NB4 (cell line): ENCODE measurements at places on chromosomes 16 and 17.
A peak's percentile ranks its signal among the peaks of the same experiment; 100 is the strongest.

DNA sequence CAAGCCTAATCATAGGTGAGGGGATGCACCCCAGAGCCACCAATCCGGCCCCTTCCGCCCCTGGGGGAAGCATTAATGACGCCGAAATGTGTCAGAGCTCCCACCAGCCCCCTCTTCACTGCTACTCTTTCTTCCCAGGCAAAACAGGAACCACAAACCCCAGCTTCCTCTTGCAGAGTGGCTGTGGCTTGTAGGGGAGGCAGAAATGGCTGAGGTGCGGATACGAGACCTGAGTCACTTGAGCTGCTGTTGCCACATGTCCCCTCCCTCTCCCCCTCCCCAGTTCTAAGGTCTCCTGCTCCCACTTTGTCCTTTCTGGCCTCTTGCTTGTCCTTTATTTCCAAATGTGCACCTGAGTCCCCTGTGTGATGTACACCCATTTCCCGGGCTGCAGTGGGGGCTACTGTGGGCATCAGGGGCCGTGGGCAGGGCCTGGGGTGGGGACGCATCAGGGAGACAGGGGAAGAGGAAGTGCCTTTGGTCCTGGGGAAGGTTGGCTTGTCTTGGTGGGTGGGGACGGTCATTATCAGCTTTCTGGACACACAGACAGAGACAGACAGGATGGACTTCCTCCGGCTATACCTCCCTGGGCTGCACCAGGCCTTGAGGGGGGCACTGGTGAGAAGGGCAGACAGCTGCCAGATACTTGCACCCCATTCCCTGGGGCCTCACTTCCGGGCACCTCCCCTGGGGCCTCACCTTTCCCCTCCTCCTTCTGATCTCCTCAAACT lies at the start of gene APOBR:
Gene APOBR, plus strand, starts transcription at position 523 of the 731 bp plus-strand sequence. Its CDS starts 39 bp downstream, at position 562.
- peak; percentile 99 for DNase-seq

DNA sequence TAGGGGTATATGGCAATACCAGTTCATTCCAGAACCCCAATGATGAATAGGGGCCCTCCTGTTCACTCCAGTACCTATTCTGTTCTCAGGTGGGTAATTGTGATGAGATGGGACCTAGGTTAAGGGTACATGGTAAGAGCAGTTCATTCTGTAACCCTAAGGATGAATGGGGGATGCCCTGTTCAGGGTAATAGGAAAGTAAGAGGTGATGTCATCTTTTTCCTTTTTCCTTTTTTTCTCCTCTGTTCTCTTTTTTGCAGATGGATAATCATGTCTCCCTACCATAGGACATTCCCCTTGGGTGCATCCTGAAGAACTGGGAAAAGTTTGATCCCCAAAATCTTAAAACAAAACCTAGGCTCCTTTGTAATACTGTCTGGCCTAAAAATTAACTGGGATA lies 25.0 kb upstream of the SLC6A2 start:
- DNase-seq: no peak

GRCh38 chr17:80845863-80846671 lies 145.6 kb upstream of the CHMP6 start:
- no peak for DNase-seq

DNA sequence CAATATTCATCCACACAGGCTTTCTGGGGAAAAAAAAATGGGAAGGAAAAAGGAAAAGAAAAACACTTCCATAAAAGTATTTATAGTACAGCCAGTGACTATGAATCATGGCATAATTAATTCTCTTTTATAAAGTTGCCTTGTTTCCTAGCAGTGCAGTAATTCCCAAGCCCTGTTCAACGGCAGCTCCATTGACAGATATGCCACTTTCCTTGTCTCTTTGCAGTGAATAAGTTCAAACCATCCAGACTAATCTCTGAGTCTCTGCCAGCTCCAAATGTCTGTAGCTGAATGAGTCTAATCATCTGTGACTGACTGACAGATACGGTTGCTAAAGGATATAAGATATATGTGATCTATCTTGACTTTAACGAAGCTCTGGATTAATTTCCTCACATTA lies 52.9 kb upstream of the KCNJ16 start:
- no peak for DNase-seq

DNA sequence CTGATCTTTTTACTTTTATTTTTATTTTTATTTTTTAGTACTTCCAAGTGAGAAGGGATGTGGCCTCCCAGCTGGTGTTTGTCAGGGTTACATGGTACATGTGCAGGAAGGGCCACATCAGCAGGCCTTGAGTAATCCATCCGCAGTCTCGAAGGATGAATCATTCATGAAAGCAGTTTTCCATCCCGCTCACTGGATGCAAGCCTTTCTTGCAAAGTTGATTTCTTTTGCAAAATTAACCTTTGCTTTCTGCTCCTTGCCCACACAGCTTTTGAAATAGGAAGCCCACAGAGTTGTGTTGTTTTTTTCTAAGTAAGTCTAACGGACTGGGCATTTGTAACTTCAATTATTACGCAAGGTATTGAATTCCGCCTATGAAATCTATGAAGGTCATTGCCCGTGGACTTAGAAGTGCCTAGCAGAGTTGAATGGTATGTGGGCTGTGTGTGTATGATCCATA lies 157.4 kb downstream of the PRKCA start:
- peak; percentile 98 for DNase-seq

DNA sequence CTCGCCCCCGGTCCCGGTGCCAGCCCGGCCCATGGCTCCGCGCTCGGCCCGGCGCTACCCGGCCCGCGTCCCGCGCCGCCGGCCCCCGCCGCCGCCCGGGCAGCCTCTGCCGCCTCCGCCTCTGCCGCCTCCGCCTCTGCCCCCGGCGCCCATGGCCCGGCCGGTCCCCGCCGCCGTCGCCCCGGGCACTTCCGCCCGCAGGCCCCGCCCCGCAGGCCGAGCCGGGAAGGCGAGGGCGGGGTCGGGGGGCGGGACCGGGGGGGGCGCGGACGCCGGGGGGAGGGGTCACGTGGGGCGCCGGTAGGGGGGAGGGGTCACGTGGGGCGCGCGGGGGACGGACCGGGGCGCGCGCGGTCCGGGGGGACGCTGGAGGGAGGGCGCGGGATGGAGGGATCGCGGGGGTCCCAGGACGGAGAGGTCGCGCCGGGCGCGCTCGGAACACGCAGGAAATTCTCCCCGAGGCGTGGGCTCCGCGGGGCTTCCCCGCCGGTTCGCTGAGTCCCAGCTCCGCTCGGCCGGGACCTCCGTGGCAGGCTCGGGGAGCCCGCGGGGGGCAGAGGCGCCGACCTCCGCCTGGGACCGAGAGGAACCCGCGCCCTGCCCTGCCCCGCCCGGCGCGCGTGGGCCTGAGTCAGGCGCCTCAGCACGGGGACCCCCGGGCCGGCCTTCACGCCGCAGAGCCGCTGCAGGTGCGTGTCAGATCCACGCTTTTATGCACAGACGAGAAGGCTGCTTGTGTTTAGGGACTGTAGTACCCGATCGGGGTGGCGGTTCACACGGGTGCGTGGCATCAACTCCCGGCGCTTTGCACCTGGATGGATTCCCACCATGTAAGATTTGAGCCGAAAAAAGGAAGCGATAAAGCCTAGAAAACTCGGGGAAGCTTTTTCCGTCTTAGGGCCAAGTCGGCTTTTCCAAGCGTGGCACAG lies at the start of gene PGAP6:
Gene PGAP6, minus strand, starts transcription at position 190 of the 929 bp plus-strand sequence. Its CDS starts 157 bp downstream, at position 33.
- DNase-seq: peak; percentile 58

GRCh38 chr16:57175896-57176295 lies 9.9 kb downstream of the PSME3IP1 start:
- no peak for DNase-seq

- no peak for DNase-seq
These were observed 1.5 kb downstream of the SRCAP start for GRCh38 chr16:30700491-30700890.

DNA sequence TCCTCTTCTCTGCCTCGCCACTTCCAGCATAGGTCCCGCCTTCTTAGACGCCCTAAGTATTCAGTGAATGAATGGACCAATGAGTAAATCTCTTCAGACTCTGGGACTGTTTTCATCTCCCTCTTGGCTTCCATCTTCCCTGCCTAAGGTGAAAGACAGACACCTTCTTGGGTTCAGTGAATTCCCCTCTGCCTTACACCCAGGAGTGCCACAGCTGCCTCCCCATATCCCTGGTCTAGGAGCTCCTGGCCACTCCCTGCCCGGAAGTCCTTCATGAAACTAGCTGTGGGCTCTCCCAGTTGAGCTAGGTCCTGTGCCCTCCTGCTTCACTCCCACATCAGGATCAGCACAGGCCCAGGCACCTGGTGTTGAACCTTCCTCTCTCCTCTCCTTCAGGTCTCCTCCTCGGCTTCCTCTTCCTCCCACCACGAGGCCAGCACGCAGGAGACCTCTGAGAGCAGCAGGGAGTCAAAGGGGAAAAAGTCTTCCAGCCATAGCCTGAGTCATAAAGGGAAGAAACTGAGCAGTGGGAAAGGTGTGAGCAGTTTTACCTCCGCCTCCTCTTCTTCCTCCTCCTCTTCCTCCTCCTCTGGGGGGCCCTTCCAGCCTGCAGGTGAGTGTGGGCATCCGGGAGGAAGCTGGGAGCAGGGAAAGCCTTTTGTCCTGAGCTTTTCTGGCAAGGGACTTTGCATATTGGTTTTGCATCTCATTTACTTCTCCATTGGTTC lies 10.3 kb downstream of the MLLT6 start:
- DNase-seq: no peak
